Hypothalamus (tissue), 51 donors: ENCODE measurements at places on chromosomes 5 and 9.

DNA sequence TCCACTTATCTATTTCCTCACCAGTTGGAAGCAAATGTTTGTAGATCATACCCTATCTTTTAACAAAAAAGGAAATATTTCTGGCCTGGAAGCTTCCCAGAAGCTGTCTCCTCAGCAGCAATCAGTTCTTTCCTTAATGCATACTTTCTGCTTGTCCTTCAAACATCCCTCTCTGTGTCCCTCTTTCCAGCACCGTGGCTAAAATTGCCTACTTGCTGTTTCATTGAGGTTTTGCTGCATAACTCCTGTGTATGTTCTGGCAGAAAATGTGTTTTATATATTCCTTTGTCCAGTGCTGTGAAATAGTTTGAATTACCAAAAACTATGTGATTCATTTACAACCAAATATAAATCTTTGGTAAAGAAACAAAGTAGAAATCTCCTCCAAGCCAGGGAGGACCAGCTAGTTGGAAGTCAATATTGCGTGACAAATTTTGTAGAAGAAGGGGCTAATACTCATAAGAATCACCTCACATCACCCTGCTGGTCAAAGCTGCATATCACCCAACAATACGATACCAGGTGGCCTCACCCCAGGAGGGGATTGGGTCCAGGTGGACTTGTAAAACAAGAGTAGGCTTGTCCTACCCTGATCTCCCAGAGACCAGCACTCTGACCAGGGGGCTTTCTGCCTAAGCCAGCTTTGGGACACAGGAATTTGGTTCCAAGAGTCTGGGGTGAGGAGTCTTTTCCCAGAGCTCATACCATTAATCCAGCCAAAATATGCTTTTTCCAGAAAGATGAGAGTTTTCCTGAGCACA lies 198.4 kb upstream of the SNX2 start:
- no peak for DNase-seq

DNA sequence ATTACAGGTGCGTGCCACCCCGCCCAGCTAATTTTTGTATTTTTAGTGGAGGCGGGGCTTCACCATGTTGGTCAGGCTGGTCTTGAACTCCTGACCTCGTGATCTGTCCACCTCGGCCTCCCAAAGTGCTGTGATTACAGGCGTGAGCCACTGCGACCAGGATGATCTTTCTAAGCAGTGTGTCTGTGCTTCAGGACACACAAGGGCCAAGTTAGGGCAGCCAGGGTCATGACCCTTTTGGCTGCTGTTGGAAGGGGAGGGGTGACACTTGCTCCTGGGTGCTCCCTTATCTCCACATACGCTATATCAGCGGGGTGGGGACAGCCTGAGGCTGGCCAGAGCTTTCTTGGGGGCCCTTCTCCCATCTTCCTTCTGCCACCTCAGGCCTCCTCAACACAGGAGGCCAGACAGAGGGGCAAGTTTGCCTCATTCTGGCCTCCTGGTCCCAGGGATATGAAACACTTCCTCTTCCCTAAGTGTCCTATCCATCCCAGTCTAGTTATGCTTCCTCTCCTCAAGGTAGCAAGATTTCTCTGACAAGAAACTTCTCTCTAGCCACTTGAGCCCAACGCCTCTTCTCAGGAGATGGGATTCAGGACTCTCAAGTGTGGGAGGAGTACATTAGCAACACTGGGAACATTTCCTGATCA lies 1.9 kb upstream of the ZNF79 start:
- DNase-seq = no peak

GRCh38 chr9:107592424-107592823 lies 102.9 kb upstream of the KLF4 start:
- DNase-seq = no peak

DNA sequence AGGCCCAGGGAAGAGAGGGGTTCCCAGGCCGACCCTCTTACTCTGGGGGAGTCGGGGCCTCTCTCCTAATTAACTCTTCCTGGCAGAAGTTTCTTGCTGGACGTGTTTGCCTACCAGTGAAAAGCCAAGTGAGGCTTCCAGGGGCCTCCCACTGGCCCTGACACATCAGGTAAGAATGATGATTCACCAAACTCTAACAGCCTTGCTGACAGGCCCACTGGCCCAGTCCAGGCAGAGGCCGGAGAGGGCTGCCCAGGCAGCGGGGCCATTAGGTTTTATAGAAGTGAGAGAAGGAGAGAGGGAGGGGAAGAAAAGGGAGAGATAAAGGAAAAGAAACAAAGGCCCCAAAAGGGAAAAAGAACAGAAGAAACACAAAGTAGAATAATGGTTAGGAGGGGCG lies 50.8 kb upstream of the FOXE1 start:
- DNase-seq = no peak

DNA sequence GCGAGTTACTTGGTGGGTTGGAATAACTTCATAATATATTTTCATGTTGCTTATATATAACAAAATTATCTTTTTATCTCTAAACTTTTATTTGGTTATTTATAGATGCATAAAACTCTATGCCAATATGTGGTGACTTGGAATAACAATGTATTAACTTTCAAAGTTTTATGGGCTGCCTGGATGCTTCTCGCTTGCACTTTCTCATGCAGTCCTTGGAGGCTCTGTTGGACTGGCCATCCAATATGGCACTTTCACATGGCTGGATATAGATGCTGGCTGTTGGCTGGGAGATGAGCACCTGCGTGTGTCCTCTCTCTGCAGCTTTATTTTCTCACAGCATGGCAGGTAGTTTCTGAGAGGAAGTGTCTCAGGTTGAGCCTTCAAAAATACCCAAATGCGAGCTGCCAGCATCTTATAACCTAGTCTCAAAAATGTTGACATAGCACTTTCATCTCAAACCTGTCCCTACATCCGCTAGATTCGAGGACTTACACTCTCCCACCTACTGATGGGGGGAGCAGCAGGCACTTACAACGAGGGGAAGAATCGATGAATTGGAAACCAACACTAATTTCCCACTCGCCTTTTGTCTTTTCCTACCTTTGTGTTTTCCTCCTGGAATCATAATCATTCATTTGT lies 48.3 kb upstream of the SMARCA2 start:
- DNase-seq = no peak

- DNase-seq = no peak
These were observed 67.8 kb downstream of the NRG2 start for GRCh38 chr5:139975306-139975705.
